ENCODE measurements at places on chromosomes 7 and 10. TPM values are rescaled to one million over a fixed set of nuclear protein-coding genes. Genes with fewer than 3 reads are reported as not detected.

The POU6F2 gene
- not detected for total RNA-seq

The FLNC gene
- 13.3 TPM for total RNA-seq

The LZTS2 gene
- 53.2 TPM for total RNA-seq

- H3K4me1 ChIP-seq: peaks cover 1% of the 10 kb centered on the region
- H3K27me3 ChIP-seq: no peaks in the 10 kb centered on the region
- DNase-seq: no peak
- H3K4me3 ChIP-seq: no peak overlapping the region
Observed at GRCh38 chr10:112456533-112456932, 9.5 kb downstream of the VTI1A start.

DNA sequence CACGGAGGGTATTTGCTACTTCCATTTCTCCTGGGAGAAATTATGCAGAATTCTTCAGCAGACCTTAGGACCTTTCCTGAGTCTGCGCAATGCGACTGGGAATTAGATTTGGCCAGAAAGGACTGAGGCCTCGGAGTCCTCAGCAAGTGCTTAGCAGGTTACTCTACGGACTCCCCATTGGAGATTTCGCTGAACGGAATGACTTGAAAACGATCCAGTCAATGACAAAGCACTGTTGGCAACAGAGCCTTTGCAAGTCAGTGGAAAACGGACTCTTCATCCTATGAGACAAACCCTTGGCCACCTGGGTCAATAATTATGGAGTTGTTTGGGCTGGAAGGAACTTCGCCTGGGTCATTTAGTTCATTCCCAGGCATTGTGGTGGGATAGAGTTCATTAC is 107.4 kb downstream of the FAM204A start:
- H3K4me3 ChIP-seq: no peak overlapping the region
- no peaks in the 10 kb centered on the region for H3K36me3 ChIP-seq
- H3K4me1 ChIP-seq: no peaks in the 10 kb centered on the region
- DNase-seq: no peak
- H3K27ac ChIP-seq: no peak overlapping the region

GRCh38 chr10:4063717-4064116 is 278.7 kb upstream of the KLF6 start:
- no peak overlapping the region for H3K27ac ChIP-seq
- no peaks in the 10 kb centered on the region for H3K36me3 ChIP-seq
- no peak for DNase-seq
- H3K27me3 ChIP-seq: no peaks in the 10 kb centered on the region
